ENCODE measurements at places on chromosomes 7 and 10.
A peak's percentile ranks its signal among the peaks of the same experiment; 100 is the strongest.

DNA sequence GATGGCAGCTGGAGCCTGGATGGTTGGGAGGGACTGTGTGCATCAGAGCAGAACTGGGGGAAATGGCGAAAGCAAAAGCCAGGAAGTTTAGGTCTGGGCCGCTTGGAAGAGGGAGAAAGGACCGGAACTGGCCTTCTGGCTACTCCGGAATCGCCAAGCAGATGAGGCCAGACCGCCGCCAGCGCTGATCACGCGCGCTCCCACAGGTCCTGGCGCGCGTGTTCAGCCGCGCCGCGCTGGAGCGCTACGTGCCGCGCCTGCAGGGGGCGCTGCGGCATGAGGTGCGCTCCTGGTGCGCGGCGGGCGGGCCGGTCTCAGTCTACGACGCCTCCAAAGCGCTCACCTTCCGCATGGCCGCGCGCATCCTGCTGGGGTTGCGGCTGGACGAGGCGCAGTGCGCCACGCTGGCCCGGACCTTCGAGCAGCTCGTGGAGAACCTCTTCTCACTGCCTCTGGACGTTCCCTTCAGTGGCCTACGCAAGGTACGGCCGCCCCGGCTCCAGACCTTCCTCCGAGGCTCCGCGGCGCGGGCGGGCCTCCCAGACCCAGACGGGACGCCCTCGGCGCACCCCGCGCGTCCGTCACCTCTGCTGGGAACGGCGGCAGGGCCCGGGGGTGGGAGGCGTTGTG lies 2.0 kb downstream of the CYP26C1 start:
- DNase-seq: no peak

- DNase-seq: no peak
Measured at GRCh38 chr10:97081621-97082235, 104.0 kb downstream of the SLIT1 start.

DNA sequence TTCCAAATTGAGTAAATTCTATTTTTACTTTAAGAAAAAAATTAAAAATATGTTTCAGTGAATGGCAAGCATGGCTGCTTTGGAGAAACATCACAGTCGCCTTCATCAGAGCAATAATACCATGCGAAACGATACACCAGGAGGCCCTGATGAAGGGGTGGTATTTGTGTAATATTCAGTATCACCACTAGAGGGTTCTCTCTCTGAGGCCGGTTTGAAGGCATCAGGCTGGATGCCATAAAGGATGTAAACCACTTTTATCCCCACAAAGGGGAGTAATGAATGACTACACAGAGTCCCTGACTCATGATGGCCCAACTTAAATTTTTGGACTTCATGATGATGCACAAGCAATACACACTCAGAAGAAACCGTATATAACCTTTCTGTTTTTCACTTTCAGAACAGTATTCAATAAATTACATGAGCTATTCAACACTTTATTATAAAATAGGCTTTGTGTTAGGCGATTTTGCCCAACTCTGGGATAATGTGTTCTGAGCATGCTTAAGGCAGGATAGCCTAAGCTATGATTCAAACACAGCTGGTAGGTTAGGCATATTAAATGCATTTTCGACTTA lies 95.5 kb downstream of the PPP1R17 start:
- DNase-seq: peak; percentile 65

GRCh38 chr10:52729271-52730104 lies 43.1 kb downstream of the MBL2 start:
- DNase-seq: peak; percentile 2

DNA sequence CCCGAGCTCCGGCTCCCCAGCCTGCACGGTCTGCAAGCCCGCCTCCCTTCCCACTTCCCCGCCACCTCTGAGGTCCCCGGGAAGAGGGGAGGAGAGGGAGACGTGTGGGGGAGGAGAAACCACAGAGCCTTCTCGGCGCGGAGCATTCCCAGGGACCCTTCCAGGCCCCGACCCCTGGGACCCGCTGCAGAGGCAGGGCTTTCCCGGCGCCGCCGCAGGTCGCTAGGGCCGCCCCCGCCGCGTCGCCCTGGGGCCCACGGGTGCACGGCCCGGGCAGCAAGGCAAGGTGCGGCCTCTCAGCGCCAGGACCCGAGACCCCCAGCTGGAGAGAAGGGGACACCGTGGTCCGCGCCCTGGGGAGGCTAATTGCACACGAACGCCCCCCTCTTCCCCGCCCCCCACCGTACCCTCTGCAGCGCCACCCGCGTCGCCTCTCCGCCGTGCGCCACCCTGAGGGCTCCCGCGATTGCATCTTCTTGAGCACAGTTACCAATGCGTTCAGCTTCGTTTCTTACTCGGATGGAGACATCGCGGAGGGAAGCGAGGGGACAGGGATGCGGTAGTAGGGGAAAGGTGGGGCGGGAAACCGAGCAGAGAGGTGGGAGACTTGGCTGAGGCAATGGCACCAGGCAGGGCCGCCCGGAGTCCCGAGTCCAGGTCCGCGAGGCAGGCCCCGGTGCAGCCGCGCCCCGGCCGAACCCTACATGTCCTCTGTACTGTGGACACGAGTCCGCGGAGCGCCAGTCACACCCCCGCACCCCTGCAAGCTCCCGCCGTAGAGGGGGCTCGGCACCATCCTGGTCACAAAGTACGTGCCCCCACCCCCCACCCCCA lies 28.9 kb downstream of the SKIDA1 start:
- peak; percentile 42 for DNase-seq

GRCh38 chr7:92230547-92230946 lies 15.2 kb downstream of the KRIT1 start:
- DNase-seq: no peak

DNA sequence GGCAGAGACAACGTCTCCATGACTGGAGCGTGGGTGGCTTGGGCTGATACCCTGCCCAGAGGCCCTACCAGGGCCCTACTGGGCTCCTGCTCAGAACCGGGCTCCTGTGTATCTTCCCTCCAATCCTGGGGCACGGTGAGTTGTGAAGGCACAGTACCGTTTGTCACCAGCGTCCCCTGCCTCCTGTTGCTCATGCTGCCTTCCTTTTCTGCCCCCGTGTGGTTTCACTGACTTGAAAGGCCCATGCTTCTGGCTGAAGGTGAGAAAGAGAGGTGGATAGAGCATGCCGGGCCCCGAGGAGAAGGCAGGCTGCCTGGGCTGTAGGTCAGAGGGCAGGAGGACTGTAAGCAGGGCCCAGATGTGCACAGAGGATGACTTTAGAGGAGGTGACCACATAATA lies 9.1 kb upstream of the DMBT1 start:
- DNase-seq: no peak

Data from NCI-H2081 (cell line).